NCI-H187 treated with DMSO at 0.1 percent for 48 hours (cell line): ENCODE measurements at places on chromosomes 6 and 20.
A peak's percentile ranks its signal among the peaks of the same experiment; 100 is the strongest.

GRCh38 chr6:129251669-129252376 is 368.9 kb downstream of the LAMA2 start:
- peak; percentile 28 for DNase-seq

GRCh38 chr6:167122827-167123657 is at the start of gene CCR6:
Gene CCR6 (plus strand): TSS chr6:167123096. CDS start chr6:167136135, 13,039 bp downstream.
- no peak for DNase-seq

- DNase-seq: no peak
Observed at GRCh38 chr6:155248008-155249001, 15.5 kb upstream of the CLDN20 start.

DNA sequence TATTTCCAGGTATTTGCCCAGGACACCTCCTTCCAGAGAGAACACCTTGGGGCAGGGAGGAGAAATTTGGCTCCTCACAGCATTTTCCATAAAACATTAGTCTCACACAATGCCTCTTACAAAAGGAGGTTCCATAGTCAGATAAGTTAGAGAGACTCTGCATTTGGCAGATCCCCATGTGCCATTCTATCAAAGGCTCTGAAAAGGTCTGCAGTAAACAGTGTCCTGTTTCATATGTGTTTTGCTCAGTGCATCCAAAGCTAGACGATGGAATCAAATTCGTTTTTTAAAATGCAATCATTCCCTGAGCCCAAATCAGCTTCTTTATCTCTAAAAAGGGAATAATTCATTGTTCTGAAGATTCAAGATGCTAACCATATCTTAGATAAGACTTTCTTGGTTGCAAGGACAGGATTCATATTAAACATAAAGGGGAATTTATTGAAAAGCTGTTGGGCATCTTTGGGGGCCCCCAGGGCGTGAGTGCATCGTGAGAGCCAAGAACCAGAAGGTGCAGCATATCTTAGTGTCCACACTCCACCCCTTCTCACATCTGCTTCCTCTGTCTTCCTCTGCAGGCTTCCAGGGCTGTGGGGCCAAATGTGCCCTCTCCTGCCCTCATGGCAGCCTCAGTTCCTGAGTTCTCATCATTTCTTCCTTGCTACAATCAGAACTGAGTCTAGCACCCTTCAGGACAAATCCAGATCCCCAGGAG is 41.4 kb upstream of the MLN start:
- DNase-seq: no peak

GRCh38 chr20:2386516-2387179 is 5.9 kb downstream of the TGM6 start:
- no peak for DNase-seq

DNA sequence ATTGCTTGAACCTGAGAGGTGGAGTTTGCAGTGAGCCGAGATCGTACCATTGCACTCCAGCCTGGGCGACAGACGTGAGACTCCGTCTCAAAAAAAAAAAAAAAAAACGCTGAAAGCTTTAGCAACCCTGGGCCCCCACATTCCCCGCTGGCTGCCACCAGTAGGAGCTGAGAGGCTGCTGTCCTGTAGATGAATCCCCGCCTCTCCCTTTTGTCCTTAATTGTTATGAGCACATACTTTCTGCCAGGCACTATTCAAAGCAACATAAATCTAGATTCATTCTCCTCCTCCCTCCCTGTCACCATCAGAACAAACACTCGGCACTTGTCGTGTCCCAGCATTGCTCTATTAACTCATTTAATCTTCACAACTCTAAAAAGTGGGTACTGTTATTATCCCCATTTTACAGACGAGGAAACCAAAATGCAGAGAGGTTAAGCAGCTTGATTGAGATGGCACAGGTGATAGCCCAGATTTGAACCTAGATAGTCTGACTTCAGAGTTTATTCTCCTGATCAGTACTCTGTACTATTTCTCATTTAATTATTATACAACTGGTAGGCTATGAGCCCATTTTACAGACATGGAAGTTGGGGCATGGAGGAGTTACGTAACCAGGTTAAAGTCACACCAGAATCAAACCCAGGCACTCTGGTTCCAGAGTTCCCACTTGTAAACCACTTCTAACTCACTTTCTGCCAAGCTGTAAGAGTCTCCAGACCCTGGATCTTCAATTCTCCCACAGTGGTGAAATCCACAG is 97.4 kb downstream of the EYA2 start:
- no peak for DNase-seq

GRCh38 chr20:62286493-62287064 is 16.2 kb upstream of the ADRM1 start:
- DNase-seq: no peak

DNA sequence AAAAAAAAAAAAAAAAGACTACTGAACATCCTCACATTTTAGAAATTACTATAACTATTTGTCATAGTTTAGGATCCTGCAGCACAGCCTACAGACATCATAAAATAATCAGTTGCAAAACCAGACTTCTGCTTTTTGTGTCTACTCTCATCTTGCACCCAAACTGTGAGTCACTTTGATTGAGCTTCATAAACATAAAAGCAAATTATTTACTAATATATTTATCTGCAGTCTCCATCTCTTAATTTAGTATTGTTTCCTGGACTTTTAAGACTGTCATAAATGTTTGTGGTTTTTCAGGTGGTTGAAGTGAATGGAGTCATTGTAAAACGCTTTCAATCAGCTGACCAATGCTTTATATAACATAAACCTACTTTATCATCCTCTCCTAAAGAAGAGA is 14.8 kb upstream of the CALHM6 start:
- DNase-seq: no peak

GRCh38 chr6:154719433-154719832 is 13.8 kb upstream of the SCAF8 start:
- DNase-seq: no peak

DNA sequence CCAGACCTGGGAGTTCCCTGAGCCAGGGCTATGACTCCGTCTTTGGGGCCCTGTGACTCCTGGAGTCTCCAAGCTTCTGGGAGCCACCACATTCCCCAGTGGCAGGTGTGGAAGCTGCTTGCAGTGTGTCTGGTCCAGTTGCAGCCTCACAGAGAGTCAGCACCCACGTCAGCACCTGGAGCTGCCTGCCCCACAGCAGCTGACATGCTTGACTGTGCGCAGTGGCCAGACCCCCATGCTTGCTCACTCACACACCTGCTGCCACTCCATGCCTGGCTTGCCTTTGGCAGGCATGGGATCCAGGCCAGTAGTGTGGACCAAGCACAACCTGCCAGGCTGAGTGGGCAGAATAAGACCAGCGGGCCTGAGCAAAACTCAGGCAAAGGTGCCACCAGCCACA is 31.0 kb upstream of the ASIP start:
- no peak for DNase-seq

DNA sequence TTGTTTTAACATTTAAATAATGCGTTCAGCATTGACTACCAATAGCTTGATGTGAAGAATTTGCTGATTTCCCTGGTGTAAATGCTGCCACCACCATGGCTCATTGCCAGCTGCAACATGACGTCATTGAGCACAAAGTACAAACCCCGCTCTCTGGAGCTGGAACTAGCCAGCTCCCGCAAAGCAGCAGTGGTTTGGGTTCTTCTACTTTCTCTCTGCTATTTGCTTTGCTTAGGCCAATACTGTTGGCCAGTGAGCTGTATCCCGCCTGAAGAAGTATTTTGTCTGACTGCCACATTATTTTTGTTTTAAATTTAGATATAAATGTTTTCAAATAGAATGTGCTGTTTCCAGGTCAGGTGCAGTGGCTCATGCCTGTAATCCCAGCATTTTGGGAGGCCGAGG is 47.4 kb upstream of the KIF13A start:
- DNase-seq: no peak

DNA sequence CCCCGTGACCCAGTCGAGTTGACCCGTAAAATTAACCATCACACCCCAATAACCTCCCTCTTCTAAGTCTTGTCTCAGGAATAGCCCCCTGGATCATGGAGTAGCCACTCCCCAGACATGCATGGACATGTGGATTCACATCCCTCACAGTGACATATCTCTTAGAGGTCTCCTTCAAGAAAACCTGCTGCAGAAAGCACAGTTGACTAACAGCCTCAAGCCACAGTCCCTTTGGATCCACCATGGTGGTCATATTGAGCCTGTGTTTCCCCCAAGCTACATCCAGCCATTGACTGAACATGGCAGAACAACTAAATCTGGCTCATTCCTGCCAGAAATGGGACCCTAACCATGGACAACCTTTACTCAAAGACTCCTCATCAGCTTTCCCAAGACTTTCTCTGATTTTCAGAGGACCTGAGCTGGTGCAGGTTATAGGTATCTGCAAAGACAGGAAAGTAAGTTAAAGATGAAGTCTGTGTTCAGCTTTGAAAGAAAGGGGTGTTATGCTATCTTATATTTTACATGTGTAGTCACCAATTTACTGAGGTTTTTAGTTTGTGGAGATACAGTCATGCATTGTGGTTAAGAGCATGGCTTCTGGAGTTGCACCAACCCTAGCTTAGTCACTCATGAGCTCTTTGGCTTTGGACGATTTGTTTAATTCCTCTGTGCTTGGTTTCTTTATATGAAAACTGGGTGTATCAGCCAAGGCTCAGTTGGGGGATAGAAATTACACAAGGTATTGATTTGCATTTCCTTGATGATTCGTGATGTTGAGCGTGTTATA is 219.1 kb downstream of the MYLK4 start:
- DNase-seq: no peak

DNA sequence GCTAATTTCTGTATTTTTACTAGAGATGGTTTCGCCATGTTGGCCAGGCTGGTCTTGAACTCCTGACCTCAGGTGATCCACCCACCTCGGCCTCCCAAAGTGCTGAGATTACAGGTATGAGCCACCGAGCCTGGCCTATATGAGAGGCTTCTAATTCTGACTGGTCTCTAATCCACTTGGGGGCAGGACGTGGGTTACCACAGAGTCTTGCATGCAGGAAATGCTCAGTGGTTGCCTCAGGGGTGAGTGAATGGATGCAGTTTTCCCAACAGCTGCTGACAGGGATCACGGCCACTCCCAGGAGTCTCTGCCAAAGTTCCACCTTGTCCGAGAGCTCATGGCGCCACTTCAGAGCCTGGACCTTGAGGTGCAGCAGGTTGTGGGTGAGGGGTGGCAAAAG is 6.4 kb upstream of the FANCE start:
- no peak for DNase-seq

DNA sequence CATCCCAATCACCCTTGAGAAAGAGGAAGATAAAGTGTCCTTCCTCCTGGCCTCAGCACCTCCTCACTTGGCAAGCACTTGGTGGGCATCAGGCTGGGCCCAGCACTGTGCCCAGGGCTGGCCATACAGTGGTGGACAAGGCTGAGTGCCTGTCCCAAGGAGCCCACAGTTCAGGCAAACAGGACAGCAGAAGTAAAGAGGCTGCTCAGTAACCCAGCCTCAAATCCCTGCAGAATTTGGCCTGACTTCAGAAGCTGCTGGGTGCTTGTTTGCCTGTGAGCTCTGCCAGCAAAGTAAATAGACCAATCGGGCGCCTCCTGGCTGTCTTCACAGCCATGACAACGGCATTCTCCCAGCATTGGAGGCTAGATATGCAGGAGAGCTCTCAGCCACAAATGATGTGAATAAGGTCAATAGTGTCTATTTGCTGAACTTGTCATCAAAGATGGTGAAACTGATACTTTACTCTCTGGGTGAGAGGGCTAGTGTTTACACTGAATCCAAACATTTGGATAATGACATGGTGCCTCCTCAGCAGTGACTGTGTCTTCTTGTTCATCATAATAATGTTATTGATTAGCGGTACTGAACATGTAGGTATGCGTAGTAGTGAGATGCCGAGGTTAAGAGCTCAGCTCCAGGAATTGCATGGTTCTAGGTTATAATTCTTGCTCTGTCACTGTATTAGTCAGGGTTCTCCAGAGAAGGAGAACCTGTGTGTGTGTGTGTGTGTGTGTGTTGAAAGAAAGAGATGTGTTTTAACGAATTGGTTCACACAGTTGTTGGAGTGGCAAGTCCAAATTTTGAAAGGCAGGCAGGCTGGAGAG is 36.9 kb upstream of the FANCE start:
- DNase-seq: peak; percentile 59

- no peak for DNase-seq
Observed at GRCh38 chr6:89662659-89663223, 24.2 kb upstream of the LYRM2 start.

GRCh38 chr6:111522393-111523020 is 39.5 kb upstream of the REV3L start:
- no peak for DNase-seq

DNA sequence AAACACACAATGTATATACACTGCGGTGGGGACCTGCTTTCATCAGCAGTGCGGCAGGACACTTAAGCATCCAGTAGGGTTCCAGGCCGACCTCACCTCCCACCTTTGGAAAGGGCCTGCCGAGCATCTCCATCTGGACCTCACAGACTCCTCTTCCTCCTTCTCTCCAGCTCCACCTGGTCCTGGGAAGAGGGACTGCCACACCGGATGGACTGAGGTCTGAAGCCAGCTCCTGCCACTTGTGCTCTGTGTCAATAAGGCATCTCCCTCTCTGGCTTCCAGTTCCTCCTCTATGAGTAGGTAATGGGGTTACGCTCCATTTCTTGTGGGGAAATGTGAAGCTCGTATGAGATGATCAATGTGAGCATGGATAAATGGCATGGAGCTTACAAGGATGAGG is 19.1 kb upstream of the NNAT start:
- DNase-seq: peak; percentile 64

GRCh38 chr6:73929405-73929804 is 233.4 kb downstream of the CD109 start:
- no peak for DNase-seq

- no peak for DNase-seq
Observed at GRCh38 chr20:62418709-62419487, 8.4 kb downstream of the RBBP8NL start.

DNA sequence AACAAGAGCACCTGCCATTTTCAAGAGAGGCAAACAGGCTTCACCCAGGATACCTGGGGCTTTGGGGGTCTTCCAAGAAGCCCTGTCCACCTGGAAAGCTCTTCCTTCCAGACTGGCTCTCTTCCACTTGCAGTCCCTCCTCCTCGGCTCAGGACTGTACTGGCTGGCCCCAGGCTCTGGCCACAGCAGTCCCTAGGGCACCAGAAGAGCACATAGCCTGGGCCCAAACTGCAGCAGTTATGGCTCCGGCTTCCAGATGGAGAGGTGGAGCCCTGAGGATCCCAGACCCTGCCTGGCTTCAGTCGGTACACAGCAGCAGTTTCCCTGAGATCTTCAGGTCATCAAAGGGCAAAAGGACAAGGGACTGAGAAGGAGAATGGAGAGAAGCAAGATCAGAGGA is 1.6 kb upstream of the SLC35B2 start:
- DNase-seq: no peak

- no peak for DNase-seq
Observed at GRCh38 chr20:40639132-40639531, 49.9 kb downstream of the MAFB start.

- DNase-seq: no peak
Observed at GRCh38 chr6:56032715-56033260, 157.4 kb upstream of the BMP5 start.

GRCh38 chr20:33232486-33233072 is 3.2 kb upstream of the BPIFA1 start:
- peak; percentile 58 for DNase-seq

GRCh38 chr6:106637051-106637716 is 7.8 kb downstream of the QRSL1 start:
- DNase-seq: no peak

GRCh38 chr20:18202966-18203365 is 65.3 kb downstream of the KAT14 start:
- DNase-seq: no peak

GRCh38 chr6:155495011-155495768 is 39.6 kb upstream of the NOX3 start:
- no peak for DNase-seq
